ENCODE measurements at places on chromosomes 5 and 9. TPM values are rescaled to one million over a fixed set of nuclear protein-coding genes. Genes with fewer than 3 reads are reported as not detected.

GRCh38 chr9:72996114-72996513 is 43.3 kb upstream of the ALDH1A1 start:
- no peak for DNase-seq

- no peak for DNase-seq
These were observed 11.6 kb downstream of the NDST1 start for GRCh38 chr5:150519560-150519945.

GRCh38 chr5:139223481-139223880 is 25.3 kb upstream of the SIL1 start:
- DNase-seq, result no peak

PHYHD1 gene
- total RNA-seq, result 3.4 TPM

EIF4E1B gene
- total RNA-seq, result not detected

Data from chondrocyte (in vitro differentiated cells).